ENCODE measurements at places on chromosomes 6 and 20. TPM values are rescaled to one million over a fixed set of nuclear protein-coding genes. Genes with fewer than 3 reads are reported as not detected.

GLP1R gene
- total RNA-seq: 0.82 TPM

BMP2 gene
- total RNA-seq: 11.4 TPM

CPXM1 gene
- 19.9 TPM for total RNA-seq

CRISP2 gene
- 0.54 TPM for total RNA-seq

PRRT1 gene
- 1.2 TPM for total RNA-seq

RBPJL gene
- total RNA-seq: not detected

CTCFL gene
- total RNA-seq: not detected

CST5 gene
- total RNA-seq: not detected

ZBP1 gene
- total RNA-seq: 0.09 TPM

PPP1R14C gene
- 30.2 TPM for total RNA-seq

HRH3 gene
- total RNA-seq: 1.7 TPM

EMILIN3 gene
- 4.8 TPM for total RNA-seq

DEFB128 gene
- not detected for total RNA-seq

SERAC1 gene
- total RNA-seq: 23.3 TPM

SH3BGRL2 gene
- 26.1 TPM for total RNA-seq

PRSS35 gene
- 2.4 TPM for total RNA-seq

WASF1 gene
- 48.3 TPM for total RNA-seq

CST4 gene
- total RNA-seq: not detected

LTB gene
- total RNA-seq: not detected

C20orf144 gene
- not detected for total RNA-seq

CFAP206 gene
- total RNA-seq: 6.5 TPM

BMP6 gene
- total RNA-seq: 8.3 TPM

SEMG1 gene
- not detected for total RNA-seq

TRIM15 gene
- not detected for total RNA-seq

KHDRBS2 gene
- 35.1 TPM for total RNA-seq

FAM184A gene
- 30.4 TPM for total RNA-seq

NANP gene
- total RNA-seq: 4.0 TPM
